ENCODE measurements at places on chromosomes 16 and 17. TPM values are rescaled to one million over a fixed set of nuclear protein-coding genes. Genes with fewer than 3 reads are reported as not detected.

Gene ZNF771
- total RNA-seq = 12.5 TPM

- no peak for DNase-seq
These were observed 5.8 kb downstream of the WIPF2 start for GRCh38 chr17:40224718-40225550.

Gene KRT25
- total RNA-seq = not detected

Gene UTS2R
- total RNA-seq = 0.76 TPM

GRCh38 chr17:33469421-33469820 is 176.3 kb upstream of the ASIC2 start:
- no peak for DNase-seq

- DNase-seq = no peak
These were observed 58.5 kb downstream of the LMF1 start for GRCh38 chr16:912322-912683.

DNA sequence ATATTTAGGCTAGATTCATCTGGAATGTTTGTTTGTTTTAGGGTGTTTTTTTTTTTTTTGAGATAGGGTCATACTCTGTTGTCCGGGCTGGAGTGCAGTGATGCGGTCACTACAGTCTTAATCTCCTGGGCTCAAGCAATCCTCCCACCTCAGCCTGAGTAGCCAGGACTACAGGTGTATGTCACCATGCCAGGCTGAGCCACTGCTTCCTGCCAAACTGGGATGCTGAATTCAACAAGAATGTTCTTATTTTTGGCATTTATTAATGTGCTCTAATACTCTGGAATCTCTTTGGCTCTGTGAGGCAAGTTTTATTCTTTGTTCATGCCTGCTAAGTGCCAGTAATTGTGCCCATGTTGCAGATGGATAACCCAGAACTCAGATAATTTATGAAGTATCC is 21.5 kb downstream of the SP2 start:
- no peak for DNase-seq

DNA sequence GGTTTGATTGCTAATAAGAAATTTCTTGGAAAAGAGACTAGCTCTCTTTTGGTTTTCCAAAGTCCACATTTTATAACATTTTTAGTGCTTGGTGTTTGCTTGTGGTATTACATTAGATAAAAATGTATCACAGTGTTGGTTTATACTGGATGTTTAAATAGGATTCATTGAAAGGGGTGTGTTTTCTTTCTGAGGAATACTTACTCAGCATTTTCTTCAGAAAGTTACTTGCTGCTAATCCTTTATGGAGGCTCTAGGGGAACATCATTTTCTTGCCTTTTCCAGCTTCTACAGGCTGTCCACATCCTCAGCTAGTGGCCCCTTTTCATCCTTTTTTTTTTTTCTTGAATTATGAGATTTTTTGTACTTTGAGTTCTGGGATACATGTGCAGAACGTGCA is 834 bp upstream of the KRT39 start:
- DNase-seq = no peak

Gene KRT32
- total RNA-seq = not detected

DNA sequence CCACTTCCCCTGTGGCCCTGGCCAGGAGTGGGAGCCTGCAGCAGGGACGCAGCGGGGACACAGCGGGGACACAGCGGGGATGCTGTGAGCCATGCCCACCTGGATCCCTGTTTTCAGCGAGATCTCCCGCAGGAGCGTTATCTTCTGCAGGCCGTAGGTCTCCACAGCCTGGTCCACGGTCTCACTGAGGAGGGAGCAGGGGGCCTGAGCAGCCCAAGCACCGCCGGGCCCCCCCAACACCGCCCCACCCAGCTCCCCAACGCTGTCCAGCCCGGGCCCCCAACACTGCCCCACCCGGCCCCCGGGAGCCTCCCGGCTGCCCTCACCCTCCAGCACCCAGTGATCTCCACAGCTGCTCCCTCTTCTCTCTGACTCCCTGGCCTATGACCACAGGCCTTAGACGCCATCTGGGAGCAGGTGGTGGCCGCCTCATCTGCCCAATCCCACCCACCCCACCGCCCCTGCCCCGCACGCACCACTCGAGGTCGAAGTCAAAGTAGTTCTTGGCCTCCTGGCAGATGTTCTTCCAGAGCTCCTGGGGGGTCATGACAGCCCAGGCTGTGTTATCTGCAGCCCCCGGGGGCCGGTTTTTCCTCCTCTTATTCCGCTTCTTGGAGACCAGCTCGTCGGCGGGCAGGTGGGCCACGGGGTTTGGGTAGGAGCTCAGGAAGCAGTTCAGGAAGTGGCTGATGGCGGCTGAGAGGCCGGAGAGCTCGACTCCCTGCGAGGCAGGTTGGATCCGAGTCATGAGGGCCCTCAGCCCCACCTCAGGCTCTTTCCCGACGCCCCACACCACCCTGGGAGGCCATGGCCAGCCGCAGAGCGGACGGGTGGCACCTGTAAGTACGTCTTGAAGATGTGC is 17.0 kb downstream of the CLUH start:
- peak; percentile 7 for DNase-seq

- DNase-seq = no peak
These were observed 573 bp upstream of the CDK10 start for GRCh38 chr16:89685916-89686315.

DNA sequence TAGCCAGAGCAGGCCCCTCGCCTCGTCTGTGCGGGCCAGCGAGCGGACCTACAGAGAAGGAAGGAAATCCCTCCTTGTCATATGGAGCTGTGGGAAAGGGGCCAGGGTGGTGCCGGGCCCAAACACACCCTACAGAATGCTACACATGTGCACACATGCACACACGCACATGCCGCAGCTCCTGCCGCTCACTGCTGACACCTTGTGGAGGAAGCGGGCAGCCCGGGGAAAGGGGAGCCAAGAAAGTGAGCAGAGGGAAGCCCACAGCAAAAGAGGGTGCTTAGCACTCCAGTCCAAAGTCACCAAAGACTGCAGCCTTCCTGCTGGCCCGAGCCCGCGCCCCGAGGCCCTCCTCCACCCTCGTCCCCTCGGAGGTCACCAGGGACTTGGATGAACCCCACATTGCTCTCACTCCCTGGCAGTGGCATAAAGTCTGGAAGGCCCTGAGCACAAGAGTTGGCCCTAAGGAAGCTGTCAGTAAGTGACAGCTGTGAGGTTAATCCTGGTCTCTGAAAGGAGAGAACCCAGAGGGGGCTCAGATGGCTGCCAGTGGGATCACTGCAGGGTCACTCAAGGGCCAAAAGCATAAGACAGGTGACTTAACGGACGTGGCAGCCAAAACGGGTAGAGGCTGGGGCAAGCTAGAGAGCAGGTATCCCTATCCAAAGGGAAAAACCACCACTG is 68.2 kb downstream of the MYO18A start:
- peak; percentile 83 for DNase-seq

GRCh38 chr17:42744283-42744805 is 496 bp downstream of the EZH1 start:
- DNase-seq = no peak

DNA sequence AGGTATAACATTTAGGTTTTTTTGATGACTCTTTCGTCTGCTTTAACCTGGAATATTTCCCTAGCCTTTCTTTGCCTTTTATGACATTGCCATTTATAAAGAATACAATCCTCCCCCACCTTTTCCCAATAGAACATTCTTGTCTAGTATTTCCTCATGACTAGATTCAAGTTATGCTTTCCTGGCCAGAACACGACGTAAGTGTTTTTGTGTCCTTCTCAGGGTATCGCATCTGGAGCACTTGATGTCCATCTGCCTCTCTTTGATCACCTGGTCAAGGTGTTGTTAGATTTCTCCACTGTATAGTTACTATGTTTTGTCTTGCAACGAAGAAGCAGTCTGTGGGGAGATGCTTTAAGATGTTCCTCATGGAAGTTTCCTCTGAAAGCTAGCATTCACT is 87.4 kb downstream of the MSI2 start:
- DNase-seq = no peak

- DNase-seq = no peak
These were observed 7.0 kb upstream of the MILR1 start for GRCh38 chr17:64441772-64442540.

GRCh38 chr17:71412803-71413202 is 708.0 kb upstream of the SOX9 start:
- DNase-seq = no peak

Gene CRHR1
- total RNA-seq = 1.6 TPM
